ENCODE measurements at places on chromosomes 7 and 10.

- no peak for DNase-seq
Measured at GRCh38 chr7:70953331-70953741, 178.6 kb upstream of the GALNT17 start.

GRCh38 chr10:44198096-44198779, 186.7 kb downstream of the CXCL12 start:
- DNase-seq = no peak

GRCh38 chr7:70523989-70524351, 608.0 kb upstream of the GALNT17 start:
- DNase-seq = no peak

DNA sequence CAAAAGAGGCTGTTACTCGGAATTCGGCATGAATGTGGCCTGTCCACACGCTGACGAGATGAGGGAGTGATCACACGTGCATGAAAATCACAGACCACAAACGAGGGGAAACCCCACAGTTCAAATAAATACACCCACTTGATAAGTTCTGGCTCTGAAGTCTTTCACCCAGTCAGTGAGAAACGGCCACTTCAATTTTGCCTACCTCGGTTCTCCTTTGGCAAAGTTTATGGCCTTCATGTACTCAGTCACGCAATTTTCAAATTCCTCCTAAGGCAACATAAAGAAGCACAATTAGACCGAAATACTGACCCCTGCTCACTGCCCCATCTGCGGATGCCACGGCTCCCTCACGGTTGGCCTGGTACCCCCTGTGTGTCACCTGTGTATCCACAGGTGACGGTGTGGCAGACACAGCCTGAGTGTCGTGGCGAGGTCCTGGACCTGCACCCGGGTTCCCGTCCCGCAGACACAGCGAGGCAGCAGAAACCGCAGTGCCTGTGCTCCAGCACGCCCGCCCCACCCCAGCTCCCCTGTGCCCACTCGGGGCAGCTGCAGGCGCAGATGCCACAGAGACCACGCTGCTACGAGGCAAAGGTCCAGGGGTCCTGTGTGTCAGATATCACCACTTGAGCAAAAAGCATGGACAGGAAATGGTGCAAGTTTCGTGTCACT, 1.4 kb downstream of the CFAP46 start:
- DNase-seq = no peak

DNA sequence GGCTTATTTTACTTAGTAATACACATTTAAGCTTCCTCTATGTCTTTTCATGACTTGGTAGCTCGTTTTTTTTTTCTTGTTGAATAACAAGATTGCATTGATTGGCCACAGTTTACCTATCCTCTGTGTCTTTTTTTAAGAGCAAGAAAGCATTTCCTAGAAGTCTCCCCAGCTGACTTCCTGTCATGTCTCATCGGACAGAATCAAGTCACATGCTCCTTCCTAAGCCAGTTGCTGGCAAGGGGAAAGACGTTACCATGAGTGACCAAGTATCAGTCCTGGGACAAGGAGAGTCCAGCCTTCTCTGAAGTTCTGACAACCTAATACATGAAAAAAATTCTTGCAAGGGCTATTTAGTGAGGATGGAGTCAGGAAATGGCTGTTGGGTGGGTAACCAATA, 24.9 kb upstream of the SFRP5 start:
- DNase-seq = no peak

GRCh38 chr10:118495499-118495898, 99.9 kb downstream of the PRLHR start:
- no peak for DNase-seq

DNA sequence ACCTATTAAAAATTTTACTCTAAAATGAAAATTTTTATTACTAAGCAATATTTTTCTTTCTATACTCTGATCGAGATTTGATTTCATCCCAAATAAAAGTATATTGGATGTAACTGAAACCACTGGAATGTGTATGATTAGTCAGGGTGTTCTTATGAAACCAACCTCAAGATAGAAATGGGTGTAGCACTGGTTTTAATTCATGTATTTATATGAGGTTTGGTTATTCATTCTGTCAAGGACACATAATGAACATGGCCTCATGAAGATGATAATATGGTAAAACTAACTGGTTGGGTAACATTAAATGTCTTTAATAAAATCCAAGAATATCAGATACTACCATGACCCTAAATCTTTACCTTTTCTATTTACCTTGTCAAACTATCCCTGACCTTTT, 197.7 kb downstream of the SEMA3A start:
- DNase-seq = no peak

- DNase-seq = no peak
Measured at GRCh38 chr10:11435581-11435981, 175.9 kb downstream of the USP6NL start.

- DNase-seq = no peak
Measured at GRCh38 chr7:42893346-42894240, 18.3 kb downstream of the C7orf25 start.

DNA sequence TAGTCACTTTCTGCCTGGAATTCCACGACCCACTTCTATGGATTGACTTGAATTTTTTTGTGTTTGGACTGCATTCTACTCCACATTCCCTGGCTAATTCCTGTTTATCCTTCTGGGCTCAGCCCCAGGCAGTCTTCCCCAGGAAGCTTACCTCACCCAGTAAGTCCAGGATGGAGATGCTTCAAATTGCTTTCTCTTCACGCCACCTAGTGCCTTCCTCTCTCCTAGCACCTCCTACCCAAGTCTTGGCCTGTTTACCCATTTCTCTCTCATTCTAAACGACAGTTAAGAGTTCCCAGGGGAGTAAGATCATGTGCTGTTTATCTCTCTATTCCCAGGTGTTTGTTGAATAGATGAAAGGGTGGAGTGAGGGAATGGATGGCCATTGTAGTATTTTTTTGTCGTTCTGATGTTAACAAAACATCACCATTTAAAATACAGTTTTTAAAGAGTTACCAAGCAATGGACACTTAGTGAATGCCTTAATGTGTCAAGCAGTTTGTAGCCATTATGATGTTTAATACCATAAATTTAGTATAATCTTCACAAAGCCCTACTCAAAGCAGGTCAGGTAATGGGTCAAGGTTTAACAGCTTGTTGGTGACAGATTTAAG, 45.5 kb upstream of the TARP start:
- no peak for DNase-seq

- DNase-seq = no peak
Measured at GRCh38 chr7:148397551-148397950, 193.0 kb upstream of the C7orf33 start.

DNA sequence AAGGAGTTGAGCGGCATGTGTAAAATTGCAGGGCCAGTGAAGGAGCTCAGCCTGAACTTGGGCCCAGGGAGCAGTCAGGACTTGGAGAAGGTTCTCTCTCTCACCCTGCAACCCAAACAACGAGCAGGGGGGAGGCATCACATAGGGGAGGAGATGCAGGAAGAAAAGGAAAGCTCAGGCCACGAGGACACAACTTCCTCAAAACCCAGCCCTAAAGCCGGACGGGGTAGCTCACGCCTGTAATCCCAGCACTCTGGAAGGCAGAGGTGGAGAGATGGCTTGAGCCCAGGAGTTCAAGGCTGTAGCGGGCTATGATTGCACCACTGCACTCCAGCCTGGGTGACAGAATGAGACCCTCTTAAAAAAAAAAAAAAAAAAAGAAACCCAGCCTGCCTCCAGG, 629.1 kb downstream of the PARD3 start:
- no peak for DNase-seq

DNA sequence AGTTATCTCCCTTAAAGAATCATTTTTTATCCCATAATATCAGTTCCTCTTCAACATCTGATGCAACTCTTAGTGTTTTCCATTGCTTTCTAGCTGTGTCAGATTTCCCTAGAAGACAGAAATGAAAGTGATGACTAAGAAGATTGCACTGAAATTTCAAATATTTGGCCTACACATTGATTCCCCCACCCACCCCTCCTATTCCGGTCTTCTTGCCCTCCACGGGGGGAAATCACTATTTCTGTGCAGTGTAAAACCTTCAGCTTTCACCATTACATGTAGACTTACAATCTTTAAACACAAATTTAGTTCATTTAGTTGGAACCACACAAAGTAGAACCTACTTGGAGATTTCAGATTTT, 63.7 kb upstream of the IL6 start:
- no peak for DNase-seq

DNA sequence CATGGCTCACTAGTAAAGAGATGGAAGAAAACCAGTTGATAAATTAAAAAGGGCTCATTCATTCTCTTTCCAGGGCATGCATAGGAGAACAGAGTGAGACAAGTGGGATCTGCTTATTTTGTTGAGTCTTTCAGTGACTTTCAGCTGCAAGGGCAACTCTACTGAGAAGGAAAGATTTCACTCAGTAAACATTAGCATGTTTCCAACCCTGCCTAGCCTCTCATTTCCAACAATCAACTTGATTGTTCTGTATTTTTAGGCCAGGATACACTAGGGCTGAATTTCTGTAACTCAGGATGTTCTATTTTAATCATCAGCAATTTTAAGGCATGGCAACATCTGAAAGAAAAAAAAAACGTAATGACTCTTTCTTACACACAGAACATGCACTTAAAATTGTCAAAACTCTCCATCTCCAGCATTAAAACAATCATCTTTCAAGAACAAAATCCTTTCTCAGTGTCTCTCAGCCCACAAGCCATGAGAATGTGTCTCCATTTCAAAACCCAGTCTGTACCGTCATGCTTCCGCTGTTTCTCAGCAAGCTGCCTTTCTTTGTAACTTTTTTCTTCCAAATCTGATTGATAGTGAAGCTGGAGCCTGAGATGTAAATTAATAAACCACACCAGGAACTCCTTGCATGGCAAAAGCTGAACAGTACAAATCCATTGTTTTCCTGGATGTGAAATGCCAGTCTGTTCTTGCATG, 147.2 kb upstream of the KLF14 start:
- no peak for DNase-seq

DNA sequence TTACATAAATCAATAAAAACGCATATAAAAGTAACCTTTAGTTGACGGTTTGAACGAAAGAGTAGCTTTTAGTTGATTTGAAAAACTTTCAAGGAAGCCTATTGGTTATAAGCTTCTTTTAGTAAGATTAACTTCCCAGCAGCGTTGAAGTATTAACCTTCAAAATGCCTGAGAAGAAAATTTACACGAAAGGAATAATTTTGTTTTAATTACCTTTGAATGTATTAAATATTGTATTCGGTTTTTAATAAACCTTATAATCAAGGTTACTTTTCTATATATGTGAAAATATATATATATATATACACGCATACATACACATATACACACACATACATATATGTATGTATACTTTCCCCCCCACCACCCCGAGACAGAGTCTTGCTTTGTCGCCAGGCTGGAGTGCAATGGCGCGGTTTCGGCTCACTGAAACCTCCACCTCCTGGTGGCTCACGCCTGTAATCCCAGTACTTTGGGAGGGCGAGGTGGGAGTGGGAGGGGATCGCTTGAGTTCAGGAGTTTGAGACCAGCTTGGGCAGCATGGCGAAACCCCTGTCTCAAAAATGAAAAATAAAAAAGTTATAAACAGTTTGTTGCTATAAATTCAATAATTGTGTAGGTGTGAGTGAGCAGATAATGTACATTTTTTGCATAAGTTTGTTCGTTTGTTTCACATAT, 57.6 kb upstream of the EZH2 start:
- peak; percentile 16 for DNase-seq

DNA sequence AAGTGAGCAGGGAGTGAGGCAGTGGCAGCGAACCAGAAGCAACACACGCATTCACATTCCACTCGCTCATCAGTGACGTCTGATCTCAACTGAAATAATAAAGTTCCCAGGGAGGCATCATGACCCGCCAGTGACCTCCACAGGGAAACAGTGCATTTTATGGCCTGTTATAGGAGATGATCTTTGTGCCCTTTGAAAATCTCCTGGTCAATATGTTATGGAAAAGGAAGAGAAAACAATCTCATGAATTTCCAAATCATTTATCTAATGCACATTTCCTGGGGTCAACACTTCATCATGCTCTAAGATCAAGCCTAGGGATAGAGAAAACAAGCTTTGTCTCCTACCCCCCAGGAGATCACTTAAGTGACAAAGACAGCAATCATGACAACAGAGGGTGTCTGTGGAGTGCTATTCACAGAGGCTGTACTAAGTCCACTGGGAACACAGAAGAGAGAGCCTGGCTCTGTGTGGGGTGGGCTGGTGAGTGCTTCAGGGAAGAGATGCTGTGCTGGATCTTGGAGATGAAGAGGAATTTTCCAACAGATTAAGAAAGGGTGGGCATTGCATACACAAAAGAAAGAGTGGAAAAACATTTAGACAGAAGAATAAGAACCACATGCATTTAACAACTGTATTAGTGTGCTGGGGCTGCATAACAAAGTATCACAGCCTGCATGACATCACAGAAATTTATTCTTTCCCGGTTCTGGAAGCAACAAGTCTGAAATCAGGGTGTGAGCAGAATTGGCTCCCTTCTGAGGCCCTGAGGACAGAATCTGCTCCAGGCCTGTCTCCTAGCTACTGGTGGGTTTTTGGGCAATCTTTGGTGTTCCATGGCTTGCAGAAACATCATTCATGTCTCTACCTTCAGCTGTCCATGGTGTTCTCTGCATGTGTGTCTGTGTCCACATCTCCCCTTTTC, 613.9 kb upstream of the IGFBP3 start:
- no peak for DNase-seq

DNA sequence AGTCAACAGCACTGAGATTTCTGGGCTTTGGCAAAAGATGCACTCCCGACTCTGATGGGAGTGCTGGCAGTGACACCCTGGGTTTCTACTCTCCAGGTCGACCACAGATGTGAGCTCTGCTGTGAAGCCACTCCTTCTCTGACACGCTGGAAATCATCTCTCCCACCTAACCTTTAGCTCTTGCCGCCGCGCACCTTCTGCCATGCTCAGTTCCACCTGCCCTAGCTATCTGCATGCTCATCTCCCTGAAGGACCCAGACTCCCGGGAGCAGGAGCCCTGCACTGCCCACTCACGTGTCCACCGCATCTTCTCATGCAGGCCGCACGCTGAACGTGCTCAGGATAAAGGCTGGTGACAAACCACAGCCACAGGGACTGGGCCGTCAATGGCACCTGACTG, 174.8 kb downstream of the TNS3 start:
- DNase-seq = no peak

- no peak for DNase-seq
Measured at GRCh38 chr7:2920956-2921652, 77.0 kb upstream of the GNA12 start.

GRCh38 chr7:77543910-77544309, 6.8 kb downstream of the PTPN12 start:
- DNase-seq = no peak

GRCh38 chr10:114691442-114691941, 33.4 kb upstream of the ABLIM1 start:
- DNase-seq = no peak

DNA sequence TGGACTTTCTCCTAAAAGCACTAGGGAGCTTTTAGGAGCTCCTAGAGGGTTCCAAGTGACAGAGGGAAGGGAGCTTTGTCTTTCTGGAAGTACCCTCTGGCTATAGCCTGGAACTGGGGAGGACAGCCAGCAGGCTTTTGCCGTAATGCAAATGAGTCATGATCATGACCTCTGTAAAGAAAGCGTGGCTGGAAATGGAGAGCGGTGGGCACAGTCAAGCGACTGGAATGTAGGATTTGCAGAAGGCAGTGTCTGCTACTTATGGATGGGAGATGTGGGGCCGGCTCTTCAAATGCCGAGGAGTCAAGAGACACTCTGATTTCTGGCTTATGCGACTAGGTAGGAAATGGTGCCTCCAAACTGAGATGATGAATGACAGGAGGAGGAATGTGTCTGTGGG, 34.6 kb upstream of the PLPP4 start:
- DNase-seq = no peak

GRCh38 chr7:103297837-103298179, 573 bp downstream of the PMPCB start:
- DNase-seq = no peak

- no peak for DNase-seq
Measured at GRCh38 chr10:71256661-71257318, 44.4 kb downstream of the UNC5B start.

Data from stimulated activated CD8-positive, alpha-beta memory T cell treated with anti-CD3 and anti-CD28 coated beads, Interleukin-4, amount 100 ng/mL, for 4 hours (primary cell).